Lung (tissue), 17 donors: ENCODE measurements at places on chromosomes 3 and 15. TPM values are rescaled to one million over a fixed set of nuclear protein-coding genes. Genes with fewer than 3 reads are reported as not detected.

DNA sequence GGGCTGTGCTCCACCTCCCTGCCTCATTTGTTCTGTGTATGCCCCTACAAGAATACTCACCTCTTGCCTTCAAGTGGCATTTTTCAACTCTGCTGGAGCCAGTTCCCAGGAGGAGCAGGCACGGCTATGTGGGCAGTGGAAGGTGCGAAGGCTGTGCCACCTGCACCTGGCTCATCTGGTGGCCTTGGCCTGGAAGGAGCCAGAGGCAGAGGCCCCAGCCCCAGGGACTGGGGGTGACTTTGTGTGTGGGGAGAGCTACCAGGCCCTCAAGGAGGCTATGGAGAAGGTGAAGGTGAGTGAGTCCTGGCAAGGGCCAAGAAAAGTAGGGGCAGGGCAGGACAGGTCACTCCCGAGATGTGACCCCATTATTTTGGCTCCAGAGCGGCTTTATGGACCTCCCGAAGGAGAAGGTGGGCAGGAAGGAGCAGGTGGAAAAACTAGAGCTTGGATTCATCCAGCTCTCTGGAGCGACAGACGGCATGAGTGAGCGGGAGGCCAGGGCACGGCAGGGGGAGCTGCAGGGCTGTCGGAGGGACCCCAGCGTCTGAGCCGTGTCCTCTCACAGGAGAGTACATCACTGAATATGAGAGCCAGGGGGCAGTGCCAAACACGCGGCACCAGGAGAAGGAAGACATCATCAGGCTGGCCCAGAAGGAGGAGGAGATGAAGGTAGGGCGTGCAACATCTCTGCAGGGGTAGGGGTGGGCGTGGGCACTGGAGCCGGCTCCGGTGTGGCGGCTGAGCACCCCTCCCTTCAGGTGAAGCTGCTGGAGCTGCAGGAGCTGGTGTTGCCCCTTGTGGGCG lies 57.3 kb upstream of the UBE2Q2 start:
- DNase-seq, result peak; percentile 60

GRCh38 chr3:133888726-133889340 lies 6.8 kb downstream of the RAB6B start:
- DNase-seq, result no peak

DNA sequence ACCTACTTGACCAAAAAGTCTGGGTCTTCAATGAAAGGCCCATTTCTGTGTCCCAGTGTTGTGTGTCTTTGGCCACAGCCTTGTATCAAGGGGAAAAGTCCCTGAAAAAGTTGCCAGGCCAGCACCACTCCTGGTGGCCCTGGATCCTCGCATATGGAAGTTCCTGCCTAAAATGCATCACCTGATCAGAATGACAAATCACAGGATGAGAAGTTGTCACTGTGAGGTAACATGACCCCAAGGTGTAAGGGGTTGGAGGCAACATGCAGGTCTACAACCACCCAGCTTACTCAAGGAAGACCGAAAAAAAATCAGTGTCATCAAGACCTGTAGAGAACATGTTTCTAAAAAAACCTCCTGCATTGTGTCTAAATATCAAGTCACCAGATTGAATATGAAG lies 25.6 kb downstream of the PARP15 start:
- DNase-seq, result no peak

DNA sequence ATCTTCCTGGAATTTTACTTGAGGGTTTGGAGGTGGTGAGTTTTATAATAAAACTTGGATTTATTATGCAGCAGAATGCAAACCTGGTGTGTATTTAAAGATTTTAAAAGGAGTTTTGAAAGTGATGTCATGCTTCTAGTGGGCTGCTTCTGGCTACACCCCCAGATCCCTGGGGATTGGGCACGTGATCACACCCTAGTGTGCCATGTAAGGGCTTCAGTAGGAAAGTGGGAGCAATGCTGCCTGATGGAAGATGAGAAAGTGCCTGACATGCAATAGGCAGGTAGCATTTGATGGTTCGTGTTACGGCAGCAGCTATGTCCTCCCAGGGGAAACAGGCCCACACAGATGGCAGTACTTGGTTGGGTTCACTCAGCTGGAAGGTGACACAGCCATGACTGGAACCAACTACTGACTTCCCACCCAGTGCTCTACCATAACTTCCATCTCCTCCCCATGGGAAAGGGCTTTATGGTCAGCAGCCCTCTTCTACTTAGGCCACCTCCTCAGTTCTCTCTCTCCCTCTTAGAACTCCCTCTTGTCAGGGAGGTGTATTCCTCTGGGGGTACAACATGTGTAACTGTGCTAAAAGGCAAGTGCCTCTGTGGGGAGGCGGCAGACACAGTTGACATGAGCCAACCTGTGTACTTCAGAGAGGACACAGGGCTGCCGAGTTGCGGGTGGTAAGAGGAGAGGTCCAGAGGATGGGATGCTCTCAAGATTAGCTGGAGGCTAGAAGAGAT lies 5.6 kb downstream of the ITPKA start:
- DNase-seq, result no peak

GRCh38 chr3:107112356-107112755 lies 264.9 kb upstream of the CCDC54 start:
- no peak for DNase-seq

GRCh38 chr3:154971771-154972326 lies 108.3 kb upstream of the MME start:
- no peak for DNase-seq

GRCh38 chr15:62534996-62535395 lies 369.9 kb upstream of the C2CD4B start:
- DNase-seq, result no peak

DNA sequence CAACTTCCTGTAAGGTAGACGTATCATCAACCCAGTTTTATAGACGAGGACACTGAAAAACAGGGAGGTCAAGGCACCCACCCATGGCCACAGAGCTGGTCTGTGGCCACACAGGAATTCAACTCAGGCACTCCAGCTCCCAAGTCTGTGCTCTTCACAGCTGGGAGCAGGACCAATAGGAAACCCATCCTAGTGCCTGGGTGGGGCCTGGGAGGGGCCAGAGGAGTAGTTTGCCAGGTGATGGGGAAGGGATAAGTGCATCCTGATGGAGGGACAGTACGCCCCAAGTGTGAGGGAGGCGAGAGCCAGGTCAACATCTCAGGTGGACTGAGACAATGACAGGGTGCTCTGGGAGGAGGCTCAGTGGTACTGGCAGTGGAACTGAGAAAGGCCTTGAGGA lies 22.0 kb downstream of the KIF9 start:
- DNase-seq, result no peak

GRCh38 chr15:84734794-84735479 lies 13.5 kb upstream of the ZNF592 start:
- peak; percentile 74 for DNase-seq

- peak; percentile 43 for DNase-seq
Measured at GRCh38 chr3:66404197-66404596, 96.6 kb downstream of the LRIG1 start.

DNA sequence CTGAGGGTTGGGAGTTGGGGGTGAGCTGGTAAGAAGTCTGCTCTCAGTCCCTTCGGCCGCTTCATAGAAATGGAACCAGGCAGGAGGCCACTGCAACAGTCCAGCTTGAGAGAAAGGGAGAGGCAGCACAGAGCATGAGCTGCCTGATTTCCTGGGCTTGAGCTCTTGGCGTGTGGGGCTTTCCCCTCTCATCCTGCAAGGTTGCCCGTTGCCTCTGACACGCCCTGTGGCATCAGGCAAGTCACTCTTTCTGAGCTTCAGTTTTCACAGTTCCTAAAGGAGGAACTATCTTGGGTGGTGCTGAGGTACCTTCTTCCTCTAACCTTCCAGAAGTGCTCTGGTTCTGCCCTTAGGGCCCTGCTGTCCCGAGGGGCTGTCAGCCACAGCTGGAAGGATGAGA lies 4.9 kb downstream of the MESP2 start:
- no peak for DNase-seq

- DNase-seq, result peak; percentile 1
Measured at GRCh38 chr3:39541917-39542329, 74.4 kb downstream of the MOBP start.

The WDR93 gene
- 3.8 TPM for total RNA-seq

- DNase-seq, result no peak
Measured at GRCh38 chr3:52722491-52722890, 16.6 kb downstream of the SPCS1 start.

GRCh38 chr3:24843955-24844354 lies 349.3 kb upstream of the THRB start:
- no peak for DNase-seq

DNA sequence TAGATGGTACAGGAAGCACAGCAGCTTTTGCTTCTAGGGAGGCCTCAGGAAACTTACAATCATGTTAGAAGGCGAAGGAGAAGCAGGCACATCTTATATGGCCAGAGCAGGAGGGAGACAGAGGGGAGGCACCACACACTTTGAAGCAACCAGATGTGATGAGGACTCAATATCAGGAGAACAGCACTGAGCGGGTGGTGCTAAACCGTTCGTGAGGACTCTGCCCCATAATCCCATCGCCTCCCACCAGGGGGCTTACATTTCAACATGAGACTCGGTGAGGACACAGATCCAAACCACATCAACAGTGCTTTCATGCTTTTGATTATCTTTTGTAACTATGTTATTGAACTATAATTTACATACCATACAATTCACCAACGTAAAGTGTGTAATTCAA lies 7.6 kb upstream of the TMEM44 start:
- DNase-seq, result no peak

DNA sequence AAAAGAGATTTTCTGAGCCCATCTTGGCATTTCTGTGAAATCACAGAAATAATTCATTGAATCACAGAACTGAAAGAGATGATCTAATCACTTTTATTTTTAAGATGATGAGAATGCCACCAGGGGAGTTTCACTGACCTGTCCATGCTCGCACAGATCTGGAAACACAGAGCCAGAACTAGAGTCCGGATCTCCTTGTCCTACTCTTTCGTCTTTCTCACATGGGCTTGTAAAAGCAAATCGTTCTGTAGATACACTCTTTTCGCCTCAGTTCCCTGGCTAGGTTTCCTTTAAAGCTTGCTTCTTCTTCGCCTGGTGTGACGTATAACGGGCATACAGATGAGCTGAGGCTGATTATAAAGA lies 122.5 kb upstream of the SPRED1 start:
- peak; percentile 42 for DNase-seq
